AG08396 (cell line): ENCODE measurements at places on chromosomes 5 and 9.

DNA sequence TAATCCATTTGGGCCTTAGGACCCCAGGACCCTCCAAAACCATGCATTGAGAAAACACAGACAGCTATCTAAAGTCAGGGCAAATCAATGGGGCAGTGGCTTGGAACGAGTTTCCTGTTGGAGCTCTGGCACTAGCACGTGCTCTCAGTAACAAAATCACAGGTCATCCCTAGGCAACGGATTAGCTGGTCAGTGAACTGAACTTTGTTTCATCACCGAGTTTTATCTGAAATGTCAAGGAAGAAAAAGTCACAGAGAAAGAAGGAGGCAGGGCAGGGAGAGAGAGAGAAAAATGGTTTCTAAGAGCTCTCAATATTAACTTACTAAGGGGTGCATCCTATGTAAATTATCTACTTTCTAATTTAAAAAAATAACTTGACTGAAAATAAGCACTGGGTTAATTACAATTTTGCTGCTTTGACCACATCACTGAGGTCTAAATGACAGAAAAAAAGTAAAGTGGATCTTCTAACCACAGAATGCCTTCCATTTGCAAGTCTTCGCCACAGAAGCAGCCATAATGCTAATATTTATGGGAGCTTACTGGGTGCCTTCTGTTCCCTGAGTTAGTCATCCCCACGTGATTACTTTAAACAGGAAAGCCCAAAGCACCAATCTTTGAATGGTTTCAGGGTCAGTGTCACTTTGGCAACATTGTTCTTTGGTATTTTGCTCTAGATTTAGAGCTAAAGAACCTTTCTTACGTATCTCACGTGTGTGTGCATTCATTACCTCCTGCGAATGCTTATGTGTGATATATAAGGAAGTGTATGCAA lies 503.9 kb downstream of the RASEF start:
- peak; percentile 33 for DNase-seq

DNA sequence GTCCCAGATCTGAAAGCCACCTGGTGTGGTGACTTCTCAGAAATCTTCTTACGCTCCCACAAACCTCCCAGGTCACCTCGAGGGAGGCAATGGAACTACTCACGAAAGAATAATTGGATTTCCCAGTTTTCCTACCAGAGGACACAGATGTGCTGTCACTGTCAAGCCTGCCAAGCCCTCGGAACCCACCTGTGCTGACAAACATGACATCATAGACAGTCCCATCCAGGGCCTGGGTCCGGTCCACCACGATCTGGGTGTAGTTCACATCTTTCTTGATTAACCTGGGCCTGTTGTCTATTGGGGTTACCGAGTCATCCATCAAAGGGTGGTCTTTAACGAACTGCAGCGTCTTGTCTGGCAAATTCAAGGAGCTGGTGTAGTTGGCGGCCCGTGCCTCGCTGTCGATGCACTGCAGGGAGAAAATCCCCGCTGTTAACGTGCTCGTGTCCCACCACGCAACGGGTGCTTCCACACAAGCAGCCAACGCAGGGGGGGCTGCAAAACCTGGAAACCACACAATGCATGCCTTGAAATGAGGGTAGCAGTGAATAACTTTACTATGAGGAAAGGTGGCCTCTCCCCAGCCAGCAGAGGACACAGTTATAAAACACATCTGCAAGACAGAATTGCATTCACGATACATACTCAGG lies 69.0 kb downstream of the SECISBP2 start:
- DNase-seq: no peak

DNA sequence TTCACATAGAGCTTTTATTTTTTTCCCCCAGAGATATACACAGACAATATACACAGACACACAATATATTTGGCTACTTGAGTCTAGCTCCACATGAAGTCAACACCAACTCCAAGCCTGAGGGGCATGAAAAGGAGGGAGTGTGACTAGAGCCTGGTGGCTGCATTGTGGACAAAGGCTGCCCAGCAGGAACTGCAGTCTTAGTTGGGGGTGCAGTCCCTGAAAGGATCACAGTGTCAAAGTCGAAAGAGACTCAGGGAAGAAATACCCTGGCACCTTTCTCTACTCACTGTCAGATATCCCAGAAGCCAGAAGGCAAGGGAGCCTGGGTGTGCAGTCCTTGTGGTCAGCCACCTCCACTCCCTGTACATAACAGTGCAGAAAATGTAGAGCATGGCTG lies 231.6 kb upstream of the RPS23 start:
- no peak for DNase-seq

GRCh38 chr9:116059466-116059865 lies 94.1 kb upstream of the PAPPA start:
- no peak for DNase-seq

- DNase-seq: no peak
These were observed 6.7 kb upstream of the CAST start for GRCh38 chr5:96655506-96655905.

DNA sequence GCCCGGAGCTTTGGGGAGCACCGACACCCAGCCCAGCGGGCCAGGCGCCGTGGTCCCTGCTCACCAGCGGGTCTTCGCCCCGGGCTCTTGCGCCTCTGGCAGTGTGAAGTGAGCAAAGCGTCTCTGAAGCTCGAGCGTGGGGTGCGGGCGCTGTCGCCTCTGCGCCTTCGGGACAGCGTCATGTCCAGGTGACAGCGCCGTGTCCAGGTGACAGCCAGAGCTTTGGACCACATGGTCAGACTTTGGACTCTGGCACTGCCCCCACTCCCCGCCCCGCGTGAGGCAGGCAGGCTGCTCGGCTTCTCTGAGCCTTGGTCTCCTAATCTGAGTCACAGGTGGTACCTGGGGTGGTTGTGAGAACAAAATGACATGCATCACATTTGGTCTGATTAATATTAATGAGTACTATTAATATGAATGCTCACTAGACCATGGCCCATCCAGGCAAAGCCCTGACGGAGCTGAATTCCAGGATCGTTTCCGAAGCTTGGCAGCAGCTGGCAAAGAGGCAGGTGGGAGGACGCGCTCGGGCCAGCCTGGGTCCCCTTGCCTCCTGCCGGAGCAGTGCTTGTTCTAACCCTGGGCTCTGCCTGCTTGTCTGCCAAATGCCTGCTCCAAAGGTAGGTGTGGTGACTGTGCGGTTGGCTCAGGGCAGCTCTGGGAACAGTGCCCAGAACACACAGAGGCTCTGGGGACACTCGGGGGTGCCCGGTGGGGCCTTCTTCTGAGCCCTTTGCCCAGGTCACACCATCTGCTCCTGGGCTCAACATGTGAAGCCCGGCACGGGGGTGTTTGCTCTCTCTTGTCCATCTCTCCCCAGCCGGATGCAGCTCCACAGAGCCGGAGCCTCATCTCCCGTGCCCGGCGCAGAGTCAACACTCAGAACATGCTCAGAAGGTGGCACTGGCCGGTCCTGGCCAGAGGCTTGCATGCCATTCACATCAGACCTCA lies 157.1 kb downstream of the OLFM1 start:
- DNase-seq: no peak

GRCh38 chr5:52924456-52924855 lies 64.7 kb upstream of the ITGA2 start:
- no peak for DNase-seq

DNA sequence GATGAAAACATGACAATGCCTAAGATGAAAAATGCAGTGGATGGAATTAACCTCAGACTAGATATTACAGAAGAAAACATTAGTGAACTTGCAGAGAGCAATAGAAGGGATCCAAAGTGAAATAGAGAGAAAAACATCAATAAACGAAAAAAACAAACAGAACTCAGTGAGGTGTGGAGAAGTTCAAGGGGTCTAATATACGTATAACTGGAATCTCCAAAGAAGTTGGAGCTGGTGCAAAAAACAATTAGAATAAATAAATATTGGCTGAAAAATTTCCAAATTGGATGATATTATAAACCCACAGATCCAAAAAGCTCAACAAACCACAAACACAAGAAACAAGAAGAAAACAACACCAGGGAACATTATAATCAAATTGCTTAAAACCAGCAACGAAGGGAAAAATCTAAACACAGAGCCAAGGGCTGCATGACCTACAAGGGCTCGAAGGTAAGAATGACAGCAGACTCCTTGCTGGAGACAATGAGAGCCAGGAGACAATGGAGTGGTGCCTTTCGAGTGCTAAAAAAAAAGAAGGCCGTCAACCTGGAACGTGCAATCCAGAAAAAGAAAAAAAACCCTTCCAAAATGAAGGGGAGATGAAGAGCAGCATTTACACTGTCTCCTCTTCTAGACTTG lies 11.8 kb downstream of the FAM163B start:
- DNase-seq: no peak

- DNase-seq: no peak
These were observed 242.5 kb downstream of the PBX3 start for GRCh38 chr9:125989524-125990180.

GRCh38 chr9:94888775-94889174 lies 162.3 kb downstream of the AOPEP start:
- DNase-seq: no peak

DNA sequence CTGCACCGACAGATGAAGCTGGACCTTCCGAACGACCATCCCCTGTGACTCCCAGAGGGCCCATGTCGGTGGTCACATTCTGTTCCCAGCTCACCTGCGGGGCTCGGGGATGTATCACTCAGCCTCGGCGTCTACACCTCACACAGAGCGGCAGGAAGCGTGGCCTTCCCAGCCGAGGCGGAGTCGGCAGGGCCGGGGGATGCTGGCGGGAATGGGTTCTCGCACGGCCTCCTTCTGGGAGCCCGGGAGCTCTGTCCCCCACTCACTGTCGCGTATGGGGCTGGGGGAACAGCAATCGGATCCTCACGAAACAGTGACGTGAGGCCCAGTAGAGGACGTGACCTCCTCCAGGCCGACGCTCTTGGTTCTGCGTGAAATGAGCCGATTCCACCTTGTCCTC lies 20.4 kb downstream of the NACC2 start:
- DNase-seq: no peak

- no peak for DNase-seq
These were observed 126.4 kb upstream of the COL5A1 start for GRCh38 chr9:134515026-134515821.

- DNase-seq: no peak
These were observed 121.8 kb downstream of the ARHGEF28 start for GRCh38 chr5:73747696-73748380.

GRCh38 chr9:37364751-37365360 lies 57.6 kb upstream of the GRHPR start:
- DNase-seq: no peak

DNA sequence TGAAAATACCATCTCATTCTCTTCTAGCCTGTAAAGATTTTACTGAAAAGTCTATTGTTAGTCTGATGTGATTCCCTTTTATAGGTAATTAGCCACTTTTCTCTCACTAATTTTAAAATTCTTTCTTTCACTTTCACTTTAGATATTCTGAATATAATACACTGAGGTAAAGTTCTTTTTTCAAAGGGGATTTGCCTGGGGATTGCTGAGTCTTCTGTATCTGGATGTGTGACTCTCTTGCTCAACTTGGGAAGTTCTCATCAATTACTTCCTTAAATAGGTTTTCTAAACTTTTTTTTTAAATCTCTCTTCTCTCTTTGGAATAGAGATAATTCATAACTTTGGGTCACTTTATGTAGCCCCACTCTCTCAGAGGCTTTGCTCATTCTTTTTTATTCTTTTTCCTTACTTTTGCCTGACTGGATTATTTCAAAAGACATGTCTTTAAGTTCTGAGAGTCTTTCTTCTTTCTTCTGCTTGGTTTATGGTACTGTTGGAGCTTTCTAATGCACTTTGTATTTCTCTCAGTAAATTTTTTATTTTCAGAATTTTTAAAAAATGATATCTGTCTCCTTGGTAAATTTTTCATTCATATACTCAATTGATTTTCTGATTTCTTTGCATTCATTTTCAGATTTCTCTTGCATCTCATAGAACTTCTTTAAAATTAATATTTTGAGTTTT lies 55.9 kb upstream of the IL12B start:
- no peak for DNase-seq

DNA sequence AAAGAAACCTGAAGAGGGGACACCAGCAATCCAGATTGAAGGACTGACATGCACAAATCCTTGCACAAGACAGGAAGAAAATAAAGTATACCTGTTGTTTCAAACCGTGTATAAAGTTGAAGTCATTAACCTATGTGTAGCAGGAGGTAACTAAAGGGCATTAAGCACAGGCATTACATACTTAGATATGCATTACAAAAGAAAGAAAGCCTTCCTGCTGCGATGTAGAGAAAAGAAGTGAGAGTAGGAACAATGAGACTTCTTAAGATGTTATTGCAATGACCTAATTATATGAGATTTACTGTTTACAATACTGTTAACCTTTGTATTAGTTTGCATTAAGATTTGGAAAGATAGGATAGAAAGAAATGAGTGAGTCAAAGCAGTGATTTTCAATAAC lies 308.9 kb upstream of the PTPRD start:
- no peak for DNase-seq

- DNase-seq: no peak
These were observed 12.5 kb upstream of the PRLR start for GRCh38 chr5:35242702-35243258.
